ENCODE measurements at places on chromosomes 5 and 9.

DNA sequence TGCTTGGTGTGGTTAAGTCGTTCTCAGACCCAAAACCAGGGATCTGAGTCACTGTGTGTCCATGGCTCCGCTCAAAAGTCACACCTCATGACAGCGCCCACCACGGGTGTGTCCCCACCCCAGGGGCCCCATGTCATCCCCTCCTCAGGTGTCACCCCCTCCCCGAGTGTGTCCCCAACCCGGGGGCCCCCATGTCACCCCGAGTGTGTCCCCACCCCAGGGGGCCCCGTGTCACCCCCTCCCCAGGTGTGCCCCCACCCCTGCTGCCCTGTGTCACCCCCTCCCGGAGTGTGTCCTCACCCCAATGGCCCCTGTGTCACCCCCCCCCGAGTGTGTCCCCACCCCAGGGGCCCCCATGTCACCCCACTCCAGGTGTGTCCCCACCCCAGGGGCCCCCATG lies 5.1 kb downstream of the LRRC14B start:
- DNase-seq = no peak

DNA sequence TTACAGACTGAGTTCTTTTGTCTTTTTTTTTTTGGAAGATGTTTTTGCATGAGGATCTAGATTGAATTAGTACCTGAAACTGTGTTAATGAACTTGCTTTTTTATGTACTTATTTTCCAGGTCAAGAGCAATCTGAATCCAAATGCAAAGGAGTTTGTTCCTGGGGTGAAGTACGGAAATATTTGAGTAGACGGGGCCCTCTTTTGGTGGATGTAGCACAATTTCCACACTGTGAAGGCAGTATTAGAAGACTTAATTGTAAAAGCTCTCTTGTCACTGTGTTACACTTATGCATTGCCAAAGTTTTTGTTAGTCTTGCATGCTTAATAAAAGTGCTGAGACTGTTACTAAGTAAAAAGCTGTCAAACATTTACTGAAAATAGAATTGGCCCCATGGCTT lies 14.5 kb downstream of the SLC23A1 start:
- no peak for DNase-seq

DNA sequence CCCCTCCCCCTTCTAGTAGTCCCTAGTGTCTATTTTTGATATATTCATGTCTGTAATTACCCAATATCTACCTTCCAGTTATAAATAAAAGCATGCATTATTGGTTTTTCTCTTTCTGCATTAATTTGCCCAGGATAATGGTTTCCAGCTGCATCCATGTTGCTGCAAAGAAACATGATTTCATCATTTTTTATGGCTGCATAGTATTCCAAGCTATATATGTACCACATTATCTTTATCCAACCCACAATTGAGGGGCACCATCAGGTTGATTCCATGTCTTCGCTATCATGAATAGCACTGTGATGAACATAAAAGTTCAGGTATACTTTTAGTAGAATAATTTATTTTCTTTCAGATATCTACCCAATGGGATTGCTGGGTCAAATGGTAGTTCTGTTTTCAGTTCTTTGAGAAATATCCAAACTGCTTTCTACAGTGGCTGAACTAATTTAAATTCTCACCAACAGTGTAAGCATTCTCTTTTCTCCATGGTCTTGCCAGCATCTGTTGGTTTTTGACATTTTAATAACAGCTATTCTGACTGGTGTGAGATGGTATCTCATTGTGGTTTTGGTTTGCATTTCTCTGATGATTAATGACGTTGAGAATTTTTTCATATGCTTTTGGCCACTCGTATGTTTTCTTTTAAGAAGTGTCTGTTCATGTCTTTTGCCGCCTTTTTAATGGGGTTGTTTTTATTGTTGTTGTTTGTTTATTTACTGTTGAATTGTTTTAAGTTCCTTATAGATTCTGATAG lies 746.1 kb upstream of the MEF2C start:
- no peak for DNase-seq

GRCh38 chr5:77139001-77139400 lies 51.9 kb upstream of the ZBED3 start:
- DNase-seq = no peak

GRCh38 chr9:121902461-121903135 lies 190.5 kb downstream of the TTLL11 start:
- DNase-seq = no peak

GRCh38 chr5:139961435-139962157 lies 81.5 kb downstream of the NRG2 start:
- DNase-seq = no peak

- DNase-seq = no peak
These were observed 135.5 kb downstream of the GLIS3 start for GRCh38 chr9:4164356-4164755.

DNA sequence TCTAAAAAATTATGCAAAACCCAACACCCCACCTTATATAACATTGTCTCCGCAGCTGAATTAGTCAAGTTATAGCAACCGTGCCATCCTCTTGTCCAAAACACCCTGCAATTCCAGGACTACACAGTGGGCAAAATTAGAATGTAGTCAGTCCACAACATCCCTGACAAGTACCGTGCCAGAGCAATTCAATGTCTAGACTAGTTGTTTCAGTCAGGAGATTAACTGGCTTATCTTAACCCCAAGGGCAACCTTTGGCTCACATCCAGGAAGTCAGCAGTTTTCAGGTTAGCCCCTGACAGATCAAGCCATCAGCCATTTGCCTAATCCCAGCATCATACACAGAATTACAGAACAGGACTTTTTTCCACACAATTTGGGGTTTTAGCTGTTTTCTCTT lies 240.8 kb upstream of the TMEM161B start:
- DNase-seq = no peak

- DNase-seq = no peak
These were observed 156.4 kb downstream of the APBA1 start for GRCh38 chr9:69515810-69516209.

- DNase-seq = no peak
These were observed 132.0 kb upstream of the SV2C start for GRCh38 chr5:75951158-75951557.

- no peak for DNase-seq
These were observed 24.6 kb downstream of the MTX3 start for GRCh38 chr5:79966448-79966847.

DNA sequence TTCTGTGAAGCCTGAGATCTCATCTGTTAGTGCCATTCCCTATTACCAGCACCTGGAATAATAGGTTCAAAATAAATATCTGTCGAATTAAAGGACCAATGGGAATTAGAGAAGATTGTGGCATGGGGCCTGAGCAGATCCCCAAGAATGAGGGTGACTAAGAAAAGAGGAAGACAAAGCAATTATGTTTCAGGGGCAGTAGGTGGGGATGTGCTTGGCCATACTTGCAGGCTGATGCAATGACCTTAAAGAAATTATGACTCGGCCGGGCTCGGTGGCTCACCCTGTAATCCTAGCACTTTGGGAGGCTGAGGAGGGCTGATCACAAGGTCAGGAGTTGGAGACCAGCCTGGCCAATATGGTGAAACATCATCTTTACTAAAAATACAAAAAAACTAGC lies 562.8 kb downstream of the PTPRD start:
- DNase-seq = no peak

DNA sequence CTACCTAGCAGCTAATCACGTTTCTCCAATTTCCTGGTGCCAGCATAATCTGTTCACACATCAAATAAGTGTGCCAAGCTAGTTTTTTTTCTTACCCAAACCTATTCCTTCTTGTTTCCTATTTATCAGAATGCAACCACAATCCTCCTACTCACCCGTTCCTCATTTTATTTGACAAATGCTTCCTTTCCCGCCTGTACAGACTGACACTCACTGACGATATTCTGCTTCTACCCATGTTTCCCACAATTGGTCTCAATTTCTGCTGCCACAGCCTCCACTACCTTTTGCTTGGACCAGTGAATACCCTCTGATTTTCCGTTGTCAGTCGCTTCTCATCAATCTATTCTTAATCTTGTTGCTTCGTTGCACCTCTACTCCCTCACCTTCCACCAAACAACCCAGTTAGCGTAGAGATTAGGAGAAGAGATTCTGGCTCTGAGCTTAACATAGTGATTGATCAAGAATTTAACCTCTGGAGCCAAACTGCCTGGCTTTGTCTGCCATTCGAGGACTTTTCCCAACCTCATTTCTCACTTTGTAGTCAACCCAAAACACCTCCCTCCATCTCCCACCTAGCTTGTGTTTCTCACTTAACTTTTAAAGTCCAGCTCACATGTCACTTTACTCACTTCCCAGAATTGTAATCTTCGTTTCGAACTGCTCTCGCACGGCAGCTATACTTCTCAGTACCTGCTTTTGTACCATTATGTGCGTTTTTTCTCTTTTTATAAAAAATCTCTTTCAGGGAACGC lies 729 bp upstream of the TMEM38B start:
- no peak for DNase-seq

- peak; percentile 76 for DNase-seq
These were observed 191.3 kb downstream of the RGS3 start for GRCh38 chr9:113654605-113655428.

DNA sequence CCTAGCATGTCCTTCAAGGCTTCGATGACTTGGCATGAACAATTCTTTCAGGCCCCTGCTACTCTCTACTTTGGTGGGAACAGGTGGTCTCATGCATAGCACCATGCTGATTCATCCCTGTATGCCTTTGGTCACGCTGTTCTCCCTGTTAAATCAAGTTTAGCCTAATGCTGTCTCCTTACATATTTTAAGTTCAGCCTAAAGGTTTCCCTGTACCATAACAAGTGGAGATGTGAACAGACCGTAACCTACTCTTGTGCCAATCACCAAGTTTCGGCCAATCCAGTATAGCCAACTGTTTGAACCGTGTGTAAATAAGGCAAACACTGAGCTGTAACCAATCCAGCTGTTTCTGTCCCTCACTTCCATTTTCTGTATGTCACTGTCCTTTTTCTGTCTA lies 8.0 kb downstream of the GAS1 start:
- DNase-seq = no peak

DNA sequence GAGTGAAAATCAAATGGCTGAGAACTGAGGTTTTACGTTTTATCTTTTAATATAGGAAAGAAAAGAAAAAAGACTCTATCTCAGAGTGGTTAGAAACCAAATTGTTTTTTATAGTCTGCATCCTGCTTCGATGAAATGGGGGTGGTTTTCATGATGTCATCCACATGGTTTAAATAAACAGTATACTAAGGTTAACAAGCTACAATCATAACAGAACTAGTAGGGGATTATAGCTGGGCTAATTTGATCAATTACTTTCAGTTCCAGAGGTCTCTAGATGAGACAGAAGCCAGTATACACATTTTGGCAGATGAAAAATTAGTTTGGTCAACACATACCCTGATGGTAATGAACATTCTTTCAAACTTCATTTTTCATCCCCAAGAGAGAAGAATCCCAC lies 106.3 kb upstream of the SNX2 start:
- DNase-seq = no peak

GRCh38 chr9:126275386-126276001 lies 51.1 kb upstream of the MVB12B start:
- no peak for DNase-seq

- DNase-seq = no peak
These were observed 10.4 kb downstream of the ABLIM3 start for GRCh38 chr5:149151717-149152116.

DNA sequence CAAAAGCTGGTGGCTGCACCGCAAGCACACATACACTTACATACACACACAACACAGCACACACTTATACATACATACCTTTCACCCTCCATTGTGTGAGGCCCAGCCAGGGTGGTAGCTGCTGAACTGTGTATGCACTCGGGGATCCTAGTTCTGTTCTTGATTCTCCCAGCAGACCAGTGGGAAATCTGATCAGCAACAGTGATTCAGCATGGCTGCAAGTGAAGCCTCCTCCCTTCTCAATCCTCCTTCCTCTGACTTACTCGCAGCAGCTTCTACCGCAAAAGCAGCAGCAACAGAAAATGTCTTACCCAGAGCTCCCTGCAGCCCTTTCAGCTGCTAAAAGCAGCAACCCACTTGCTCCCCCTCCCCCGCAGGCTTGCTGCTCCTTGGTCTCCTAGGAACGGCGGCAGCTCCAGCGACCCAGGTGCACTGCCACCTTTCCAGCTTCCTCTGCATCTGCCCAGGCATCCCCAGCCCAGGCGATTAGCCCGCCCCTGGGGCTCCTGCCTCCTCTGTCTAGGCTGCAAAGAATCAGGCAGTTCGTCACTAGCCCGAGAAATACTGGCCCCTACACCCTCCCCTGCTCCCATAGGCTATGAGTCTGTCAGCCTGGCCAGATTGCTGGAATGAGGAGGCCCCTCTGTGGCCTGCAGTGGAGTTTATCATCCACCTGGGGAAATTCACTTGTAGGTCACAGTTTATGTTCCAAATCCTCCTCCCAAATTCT lies at the start of gene KLHL3:
KLHL3 (minus strand) TSS at position 535 of the 730 bp plus-strand sequence; CDS start at position 92, 443 bp downstream.
- peak; percentile 56 for DNase-seq

DNA sequence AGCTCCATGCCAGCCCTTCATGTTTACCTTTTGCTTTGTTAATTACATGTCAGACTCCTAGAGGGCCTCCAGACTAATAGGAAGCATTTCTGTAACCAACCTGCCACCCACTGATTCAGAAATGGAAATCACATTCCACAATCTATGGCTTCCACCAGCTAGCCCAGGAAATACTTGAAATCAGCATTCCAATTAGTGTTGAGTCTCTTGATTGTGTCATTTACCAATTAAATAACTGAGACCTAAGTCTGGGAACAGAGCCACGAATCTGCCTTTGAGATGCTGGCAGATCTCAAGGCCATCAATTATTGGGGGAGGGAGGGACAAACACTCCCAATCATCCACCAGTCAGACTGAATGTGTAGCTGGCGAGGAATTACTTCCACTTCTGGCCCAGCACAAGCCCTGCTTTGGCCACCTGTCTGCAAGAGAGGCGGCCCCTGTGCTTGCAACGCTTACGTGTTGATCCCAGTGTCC lies 27.4 kb upstream of the SAP30L start:
- DNase-seq = no peak

DNA sequence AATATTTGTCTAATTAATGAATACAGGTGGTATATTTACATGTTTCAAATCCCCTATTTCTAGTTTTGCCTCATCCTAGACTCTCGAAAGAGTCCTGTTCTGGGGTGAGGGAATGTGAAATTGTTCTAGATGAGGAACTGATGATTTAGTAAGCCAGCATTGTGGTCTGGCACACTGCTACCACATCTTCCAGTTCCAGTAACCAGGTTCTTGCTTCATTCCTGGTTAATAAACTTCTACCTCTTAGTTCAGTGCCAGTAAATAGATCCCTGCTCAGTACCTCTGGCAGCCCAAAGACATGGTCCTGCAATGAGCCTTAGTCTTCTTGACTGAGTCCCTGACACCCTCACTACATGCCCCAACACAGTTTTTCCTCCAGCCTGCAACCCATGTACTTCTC lies 207.7 kb downstream of the SREK1 start:
- DNase-seq = no peak

DNA sequence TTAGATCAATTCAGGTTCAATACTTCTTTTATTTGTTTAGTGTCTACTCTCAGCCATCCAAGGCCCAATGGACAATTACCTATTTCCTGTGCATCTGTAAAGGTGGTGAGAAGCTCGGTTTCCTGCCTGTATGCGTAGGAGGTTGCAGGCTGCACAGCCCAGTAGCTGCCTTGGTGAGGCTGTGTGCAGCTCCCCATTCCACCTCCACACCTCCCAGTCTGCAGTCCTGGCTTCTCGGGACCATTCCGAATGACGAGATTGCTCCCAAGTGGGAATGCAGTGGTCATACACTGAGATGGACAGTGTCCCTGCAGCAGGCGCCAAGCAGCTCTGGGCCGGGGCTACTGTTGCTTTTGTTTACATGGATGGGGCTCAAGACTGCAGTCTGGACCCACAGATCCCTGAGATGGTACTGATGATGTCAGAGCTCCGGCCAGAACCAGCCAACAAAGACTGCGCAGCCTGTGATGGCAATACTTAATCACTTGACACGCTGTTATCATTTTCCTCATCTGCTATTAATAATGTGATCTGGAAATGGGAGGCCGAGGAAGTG lies 206.1 kb upstream of the IRX1 start:
- DNase-seq = no peak

GRCh38 chr5:31404325-31404724 lies 127.6 kb downstream of the DROSHA start:
- no peak for DNase-seq

Data from left hindlimb (tissue), 1 donor.